ENCODE measurements at places on chromosomes 5 and 9.

- no peak for DNase-seq
Observed at GRCh38 chr9:1606253-1606652, 408.9 kb upstream of the SMARCA2 start.

GRCh38 chr5:153905219-153905618 lies 133.5 kb downstream of the FAM114A2 start:
- no peak for DNase-seq

DNA sequence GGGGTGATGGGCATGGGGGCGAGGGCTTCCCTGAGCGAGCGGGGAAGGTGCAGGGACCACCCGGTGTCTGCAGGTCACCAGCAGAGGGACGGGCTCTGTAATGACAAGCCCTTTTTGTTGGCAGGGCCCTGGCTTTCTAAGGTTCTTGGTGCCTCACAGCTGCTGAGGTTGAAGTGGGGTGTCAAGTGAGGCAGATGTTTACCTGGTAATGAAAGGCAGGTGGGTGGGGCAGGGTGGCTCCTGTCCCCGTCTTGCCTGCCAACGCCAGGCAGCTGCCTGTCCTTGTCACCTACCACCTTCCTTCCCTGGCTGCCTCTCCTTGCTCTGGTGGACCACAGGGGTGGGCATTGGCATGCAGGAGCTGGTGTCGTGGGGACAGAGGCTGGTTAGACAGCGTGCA lies 41.0 kb upstream of the SEMA4D start:
- no peak for DNase-seq

DNA sequence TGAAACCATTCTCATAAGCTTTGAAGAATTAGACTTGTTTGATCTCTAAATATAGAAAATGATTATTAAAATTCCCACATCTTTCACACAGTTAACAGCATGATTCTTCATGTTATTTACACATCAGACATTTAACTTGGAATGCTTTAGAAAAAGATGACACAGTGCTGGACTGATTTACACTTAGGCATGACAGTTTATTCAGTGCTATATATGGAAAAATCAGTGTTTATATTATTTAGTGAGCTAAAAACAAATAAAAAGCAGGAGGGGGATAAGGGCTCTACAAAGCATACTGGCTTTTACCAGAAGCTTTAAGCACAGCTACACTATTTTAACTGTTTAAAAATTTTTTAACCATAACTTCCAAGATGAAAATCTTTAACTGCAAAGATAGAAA lies 30.0 kb downstream of the CDC37L1 start:
- no peak for DNase-seq

DNA sequence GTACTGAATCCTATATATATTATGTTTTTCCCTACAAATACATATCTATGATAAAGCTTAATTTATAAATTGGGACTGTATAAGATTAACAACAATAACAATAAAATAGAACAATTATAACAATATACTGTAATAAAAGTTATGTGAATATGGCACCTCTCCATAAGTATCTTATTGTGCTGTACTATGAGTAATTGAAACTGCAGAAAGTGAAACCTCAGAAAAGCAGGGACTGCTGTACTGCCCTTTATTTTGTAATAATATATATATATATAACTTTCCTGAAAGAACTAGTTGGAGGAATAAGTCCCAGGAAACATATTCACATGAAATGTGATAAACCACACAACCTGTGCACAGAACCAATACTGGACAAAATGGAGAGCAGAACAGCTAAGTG lies 77.3 kb downstream of the PAM start:
- no peak for DNase-seq

GRCh38 chr9:88777498-88778312 lies 213.6 kb upstream of the S1PR3 start:
- no peak for DNase-seq

Data from head of caudate nucleus (tissue), 42 donors.